ENCODE measurements at places on chromosomes 5 and 9.
A peak's percentile ranks its signal among the peaks of the same experiment; 100 is the strongest.

- no peaks in the 10 kb centered on the region for H3K27me3 ChIP-seq
- H3K4me1 ChIP-seq = no peaks in the 10 kb centered on the region
- no peak for DNase-seq
- no peak overlapping the region for H3K4me3 ChIP-seq
Observed at GRCh38 chr9:91603932-91604331, 180.3 kb upstream of the NFIL3 start.

DNA sequence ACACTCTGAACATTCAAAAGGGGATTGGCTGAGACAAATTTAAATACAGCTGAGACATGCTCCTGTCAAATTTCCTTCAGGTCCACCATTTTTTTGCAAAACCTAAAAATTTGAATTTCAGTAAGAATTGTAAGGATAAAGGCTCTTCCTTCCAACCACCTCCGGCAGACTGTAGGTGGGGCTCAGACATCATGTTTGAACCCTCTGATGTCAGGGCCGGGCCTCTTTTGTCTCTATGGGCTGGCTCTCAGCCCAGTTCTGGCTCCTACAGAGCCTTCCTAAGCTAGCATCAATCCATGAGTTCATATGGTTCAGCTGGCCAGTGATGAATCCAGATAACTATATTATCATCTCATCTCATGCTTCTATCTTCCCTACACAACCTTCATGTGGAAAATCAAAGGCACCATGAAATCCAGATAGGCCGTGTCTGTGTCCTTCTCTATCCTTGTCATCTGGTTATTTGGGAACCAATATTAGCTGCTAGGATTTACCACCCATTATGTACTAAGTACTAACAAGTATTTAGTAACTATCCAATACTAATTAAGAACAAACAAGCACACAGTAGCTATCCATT, 44.2 kb downstream of the NIPSNAP3B start:
- H3K27me3 ChIP-seq = no peaks in the 10 kb centered on the region
- H3K27ac ChIP-seq = no peak overlapping the region
- DNase-seq = no peak
- peaks cover 6% of the 10 kb centered on the region for H3K4me1 ChIP-seq
- peaks cover 87% of the 10 kb centered on the region for H3K36me3 ChIP-seq

GRCh38 chr9:89410022-89410421, 87.9 kb downstream of the SEMA4D start:
- no peaks in the 10 kb centered on the region for H3K36me3 ChIP-seq
- H3K27me3 ChIP-seq = peaks cover 5% of the 10 kb centered on the region
- DNase-seq = no peak
- H3K27ac ChIP-seq = no peak overlapping the region
- no peak overlapping the region for H3K4me3 ChIP-seq

GRCh38 chr9:4559261-4560182, 69.3 kb downstream of the SLC1A1 start:
- H3K4me1 ChIP-seq = peaks cover 4% of the 10 kb centered on the region
- H3K4me3 ChIP-seq = no peak overlapping the region
- DNase-seq = no peak
- H3K27ac ChIP-seq = no peak overlapping the region
- no peaks in the 10 kb centered on the region for H3K27me3 ChIP-seq
- peaks cover 4% of the 10 kb centered on the region for H3K36me3 ChIP-seq

- H3K4me3 ChIP-seq = peak within 1 kb of the TSS; percentile 24
- no peaks in the 10 kb centered on the region for H3K36me3 ChIP-seq
- no peaks in the 10 kb centered on the region for H3K27me3 ChIP-seq
- peaks cover 7% of the 10 kb centered on the region for H3K4me1 ChIP-seq
- no peak for DNase-seq
Observed at GRCh38 chr9:1050125-1050895, at the start of gene DMRT2. Gene DMRT2 (plus strand): TSS chr9:1050357. CDS start chr9:1051614, 1,257 bp downstream.

- no peak for DNase-seq
- H3K4me3 ChIP-seq = no peak overlapping the region
- peaks cover 63% of the 10 kb centered on the region for H3K27me3 ChIP-seq
- peaks cover 2% of the 10 kb centered on the region for H3K4me1 ChIP-seq
- no peak overlapping the region for H3K27ac ChIP-seq
- H3K36me3 ChIP-seq = no peaks in the 10 kb centered on the region
Observed at GRCh38 chr5:173278641-173279040, 43.6 kb upstream of the NKX2-5 start.

- no peak overlapping the region for H3K4me3 ChIP-seq
- H3K27me3 ChIP-seq = no peaks in the 10 kb centered on the region
- peaks cover 7% of the 10 kb centered on the region for H3K4me1 ChIP-seq
- H3K27ac ChIP-seq = no peak overlapping the region
Observed at GRCh38 chr5:119367502-119368237, 11.9 kb downstream of the TNFAIP8 start.

- no peaks in the 10 kb centered on the region for H3K27me3 ChIP-seq
- H3K4me3 ChIP-seq = no peak overlapping the region
- H3K27ac ChIP-seq = no peak overlapping the region
Observed at GRCh38 chr9:127629468-127630081, 17.5 kb downstream of the STXBP1 start.

GRCh38 chr9:17528859-17529258, 50.0 kb upstream of the SH3GL2 start:
- H3K36me3 ChIP-seq = no peaks in the 10 kb centered on the region
- DNase-seq = peak; percentile 17
- no peaks in the 10 kb centered on the region for H3K27me3 ChIP-seq
- H3K27ac ChIP-seq = no peak overlapping the region
- no peak overlapping the region for H3K4me3 ChIP-seq

DNA sequence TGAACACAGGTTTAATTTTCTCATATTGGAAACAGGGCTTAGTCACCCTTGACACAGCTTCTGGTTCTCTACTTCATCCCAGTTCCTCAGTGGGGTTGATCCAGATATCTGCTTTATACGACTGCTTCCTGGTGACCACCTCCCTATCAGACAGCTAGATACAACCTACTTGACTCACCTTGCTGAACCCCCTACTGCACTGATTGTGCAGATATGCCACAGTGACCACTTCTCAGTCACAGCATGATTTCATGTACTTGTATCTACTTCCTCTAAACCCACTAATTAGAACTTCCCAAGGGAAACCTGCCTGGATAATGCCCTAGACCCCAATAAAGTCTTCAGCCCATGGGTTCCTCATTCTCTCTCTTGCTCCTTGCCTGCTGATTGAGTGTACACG, 18.4 kb upstream of the RFK start:
- no peaks in the 10 kb centered on the region for H3K27me3 ChIP-seq
- no peak overlapping the region for H3K27ac ChIP-seq
- no peaks in the 10 kb centered on the region for H3K36me3 ChIP-seq

- H3K36me3 ChIP-seq = no peaks in the 10 kb centered on the region
- H3K27ac ChIP-seq = peak overlapping the region; percentile 27
- DNase-seq = no peak
- no peak overlapping the region for H3K4me3 ChIP-seq
- H3K27me3 ChIP-seq = no peaks in the 10 kb centered on the region
Observed at GRCh38 chr9:111970827-111971226, 74.2 kb downstream of the UGCG start.

- DNase-seq = no peak
- H3K4me3 ChIP-seq = no peak overlapping the region
- no peak overlapping the region for H3K27ac ChIP-seq
- H3K36me3 ChIP-seq = no peaks in the 10 kb centered on the region
Observed at GRCh38 chr5:10140195-10140973, 109.3 kb downstream of the ATPSCKMT start.

GRCh38 chr9:115117999-115118878, at the start of gene TNC:
Gene TNC (minus strand): TSS chr9:115118157. CDS start chr9:115091018, 27,139 bp downstream.
- H3K27ac ChIP-seq = peak within 1 kb of the TSS; percentile 95
- peak within 1 kb of the TSS; percentile 81 for H3K4me3 ChIP-seq
- peak; percentile 81 for DNase-seq
- H3K36me3 ChIP-seq = no peaks in the 10 kb centered on the region
- peaks cover 4% of the 10 kb centered on the region for H3K4me1 ChIP-seq

- H3K4me1 ChIP-seq = no peaks in the 10 kb centered on the region
- no peak overlapping the region for H3K27ac ChIP-seq
- H3K27me3 ChIP-seq = no peaks in the 10 kb centered on the region
- no peak for DNase-seq
- H3K4me3 ChIP-seq = no peak overlapping the region
- H3K36me3 ChIP-seq = no peaks in the 10 kb centered on the region
Observed at GRCh38 chr9:119453490-119453911, 84.3 kb upstream of the BRINP1 start.

- no peaks in the 10 kb centered on the region for H3K4me1 ChIP-seq
- DNase-seq = peak; percentile 22
- no peaks in the 10 kb centered on the region for H3K27me3 ChIP-seq
- no peaks in the 10 kb centered on the region for H3K36me3 ChIP-seq
- no peak overlapping the region for H3K27ac ChIP-seq
- no peak overlapping the region for H3K4me3 ChIP-seq
Observed at GRCh38 chr5:83199126-83199525, 121.8 kb downstream of the XRCC4 start.

DNA sequence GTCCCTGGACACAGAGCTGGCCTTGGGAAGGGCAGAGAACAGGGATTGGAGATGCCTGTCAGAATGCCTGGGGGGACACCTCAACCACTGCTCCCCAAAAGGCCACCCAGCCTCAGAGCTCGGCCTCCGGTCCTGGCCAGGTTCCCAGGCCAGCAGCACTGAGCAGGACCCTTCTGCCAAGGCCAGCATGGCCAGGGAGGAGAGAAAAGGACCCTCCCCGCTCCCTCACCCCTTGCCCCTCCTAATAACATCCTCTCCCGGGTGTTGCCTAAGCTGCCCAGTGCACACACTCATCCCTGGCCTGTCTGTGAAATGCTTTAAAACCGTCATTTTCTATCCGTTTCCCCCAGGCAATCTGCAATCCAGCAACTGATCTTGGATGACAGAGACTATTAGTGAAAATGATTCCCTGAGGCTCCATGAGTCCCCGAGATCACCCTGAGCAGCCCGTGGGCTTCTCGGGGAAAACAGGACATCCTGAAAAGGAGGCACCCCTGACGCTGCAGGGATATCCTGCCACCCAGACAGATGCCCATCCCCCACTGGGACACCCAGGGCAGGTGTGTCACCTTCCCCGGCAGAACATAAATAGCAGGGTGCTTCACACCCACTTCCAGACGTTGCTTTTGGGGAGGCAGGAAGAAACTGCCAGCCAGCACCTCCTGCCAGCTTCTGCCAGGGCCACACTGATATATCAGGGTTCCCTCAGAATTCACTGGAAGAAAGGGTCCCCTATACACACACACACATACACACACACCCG, 75.3 kb downstream of the ADAMTS2 start:
- peaks cover 22% of the 10 kb centered on the region for H3K4me1 ChIP-seq
- H3K36me3 ChIP-seq = no peaks in the 10 kb centered on the region
- no peak overlapping the region for H3K27ac ChIP-seq
- no peaks in the 10 kb centered on the region for H3K27me3 ChIP-seq
- peak overlapping the region; percentile 33 for H3K4me3 ChIP-seq
- no peak for DNase-seq

- H3K36me3 ChIP-seq = no peaks in the 10 kb centered on the region
- H3K27ac ChIP-seq = no peak overlapping the region
- DNase-seq = peak; percentile 67
- H3K27me3 ChIP-seq = no peaks in the 10 kb centered on the region
- no peak overlapping the region for H3K4me3 ChIP-seq
Observed at GRCh38 chr9:108182950-108183381, 672.8 kb downstream of the ACTL7B start.

GRCh38 chr5:55899344-55899743, 48.2 kb downstream of the IL31RA start:
- peak overlapping the region; percentile 23 for H3K4me3 ChIP-seq
- H3K27me3 ChIP-seq = no peaks in the 10 kb centered on the region
- H3K27ac ChIP-seq = no peak overlapping the region

DNA sequence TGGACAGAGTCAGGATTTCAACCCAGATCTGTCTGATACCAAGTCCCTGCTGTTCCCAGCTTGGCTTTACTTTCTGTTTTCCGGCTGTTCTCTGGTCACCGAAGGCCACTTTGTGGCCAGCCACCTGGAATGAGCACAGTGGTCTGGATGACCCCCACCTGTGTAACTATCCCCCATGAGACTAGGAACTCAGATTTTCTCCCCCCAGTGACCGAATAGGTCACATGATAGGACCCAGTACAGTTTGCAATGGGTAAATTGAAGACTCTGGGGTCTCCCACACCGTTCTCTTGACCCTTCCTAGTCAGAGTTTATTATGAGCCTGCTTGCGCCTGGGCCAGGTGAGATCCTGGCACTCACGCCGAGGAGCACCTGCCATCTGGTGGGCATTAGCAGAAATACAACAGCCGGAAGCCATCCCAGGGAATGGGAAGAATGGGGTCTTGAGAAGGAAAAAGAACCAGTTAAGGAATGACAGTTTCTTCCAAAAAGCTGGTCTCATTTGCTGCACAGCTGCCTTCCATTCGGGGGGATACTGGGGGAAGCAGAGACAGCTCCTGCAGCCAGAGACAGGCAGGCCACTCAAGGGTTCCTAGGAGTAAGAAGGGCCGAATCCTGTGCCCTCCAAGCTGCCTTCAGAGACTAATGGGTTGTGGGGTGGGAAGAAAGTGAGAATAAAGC, 7.1 kb downstream of the PHYHD1 start:
- no peak overlapping the region for H3K4me3 ChIP-seq
- no peak overlapping the region for H3K27ac ChIP-seq
- H3K4me1 ChIP-seq = peaks cover 5% of the 10 kb centered on the region
- H3K36me3 ChIP-seq = peaks cover 5% of the 10 kb centered on the region
- DNase-seq = peak; percentile 54
- H3K27me3 ChIP-seq = no peaks in the 10 kb centered on the region

GRCh38 chr5:139473105-139473504, 2.3 kb downstream of the SMIM33 start:
- H3K27me3 ChIP-seq = no peaks in the 10 kb centered on the region
- H3K4me3 ChIP-seq = no peak overlapping the region
- no peak overlapping the region for H3K27ac ChIP-seq
- peaks cover 15% of the 10 kb centered on the region for H3K4me1 ChIP-seq
- DNase-seq = no peak
- H3K36me3 ChIP-seq = peaks cover 28% of the 10 kb centered on the region

- H3K27ac ChIP-seq = no peak overlapping the region
- peak; percentile 33 for DNase-seq
- no peak overlapping the region for H3K4me3 ChIP-seq
- no peaks in the 10 kb centered on the region for H3K27me3 ChIP-seq
Observed at GRCh38 chr9:113892861-113893491, 16.9 kb downstream of the ZNF618 start.

DNA sequence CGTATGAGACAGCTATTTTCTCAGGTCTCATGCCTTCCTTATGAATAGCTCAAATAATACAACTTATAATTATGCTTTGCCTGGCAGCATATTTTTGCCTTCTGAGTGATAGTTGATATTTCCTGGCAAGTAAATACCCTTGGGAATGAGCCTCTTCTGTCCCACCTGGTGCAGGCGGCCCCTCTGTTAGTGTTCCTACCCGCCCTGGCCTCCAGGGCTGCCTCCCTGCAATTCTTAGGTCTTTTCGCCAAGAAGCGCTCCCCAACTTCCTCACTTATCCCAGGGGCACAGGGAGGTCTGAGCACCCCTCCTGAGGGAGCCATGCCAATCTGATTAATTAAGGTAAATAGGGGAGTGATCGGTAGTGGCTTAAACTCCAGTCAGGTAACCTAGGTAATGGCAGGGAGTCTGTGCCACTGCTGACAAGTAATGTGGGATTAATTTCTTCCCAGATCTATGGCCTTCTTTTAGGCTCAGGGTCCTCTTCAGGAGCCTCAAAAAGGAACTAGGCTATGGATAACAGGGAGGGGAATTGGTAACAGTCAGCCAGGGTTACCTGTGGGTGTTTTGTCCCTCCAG, 81.5 kb downstream of the GALNT10 start:
- no peaks in the 10 kb centered on the region for H3K36me3 ChIP-seq
- no peak overlapping the region for H3K27ac ChIP-seq
- H3K4me3 ChIP-seq = no peak overlapping the region
- DNase-seq = no peak
- no peaks in the 10 kb centered on the region for H3K27me3 ChIP-seq

All from mesenchymal stem cell (in vitro differentiated cells and primary cell).